GM03348 (cell line): ENCODE measurements at places on chromosomes 7 and 10.

GRCh38 chr10:1539216-1539615, 198.1 kb downstream of the ADARB2 start:
- DNase-seq, result no peak

DNA sequence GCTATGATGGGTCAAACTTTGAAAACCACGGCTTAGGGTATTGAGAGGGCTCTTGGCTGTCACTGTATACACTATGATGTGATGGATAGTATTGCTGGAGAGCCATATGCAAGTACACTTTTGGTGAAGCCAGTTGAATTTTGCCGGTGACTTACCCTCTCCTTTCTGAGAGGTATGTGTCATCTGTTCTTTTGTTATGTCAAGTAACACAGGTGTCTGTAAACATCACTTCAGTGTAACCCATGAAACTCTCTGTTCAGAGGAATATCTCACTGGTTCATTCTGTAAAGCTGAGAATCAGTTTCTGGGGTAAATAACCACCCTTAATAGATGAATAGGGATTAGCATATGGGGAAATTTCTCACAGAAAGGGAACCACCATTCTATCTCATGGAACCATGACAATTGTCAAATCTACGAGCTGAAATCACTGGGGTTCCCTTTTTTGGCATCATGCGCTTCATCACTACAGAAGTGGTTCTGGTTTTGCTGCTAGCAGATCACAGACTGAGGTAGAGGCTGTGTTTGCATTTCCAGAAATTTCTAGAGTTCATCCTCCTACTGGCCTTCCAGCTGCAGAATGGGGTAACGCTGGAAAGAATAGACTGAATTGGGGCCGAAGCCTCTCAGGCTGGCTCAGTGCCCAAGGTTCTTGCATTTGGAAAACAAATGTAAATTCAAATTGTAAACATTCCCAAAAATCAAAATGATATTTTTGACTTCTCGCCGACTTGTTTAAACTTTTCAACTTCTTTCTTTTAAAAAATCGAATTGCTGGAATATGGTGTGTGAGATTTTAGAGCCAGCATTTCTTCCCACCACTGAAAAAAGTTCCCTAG, 83.3 kb upstream of the CREB5 start:
- DNase-seq, result no peak

DNA sequence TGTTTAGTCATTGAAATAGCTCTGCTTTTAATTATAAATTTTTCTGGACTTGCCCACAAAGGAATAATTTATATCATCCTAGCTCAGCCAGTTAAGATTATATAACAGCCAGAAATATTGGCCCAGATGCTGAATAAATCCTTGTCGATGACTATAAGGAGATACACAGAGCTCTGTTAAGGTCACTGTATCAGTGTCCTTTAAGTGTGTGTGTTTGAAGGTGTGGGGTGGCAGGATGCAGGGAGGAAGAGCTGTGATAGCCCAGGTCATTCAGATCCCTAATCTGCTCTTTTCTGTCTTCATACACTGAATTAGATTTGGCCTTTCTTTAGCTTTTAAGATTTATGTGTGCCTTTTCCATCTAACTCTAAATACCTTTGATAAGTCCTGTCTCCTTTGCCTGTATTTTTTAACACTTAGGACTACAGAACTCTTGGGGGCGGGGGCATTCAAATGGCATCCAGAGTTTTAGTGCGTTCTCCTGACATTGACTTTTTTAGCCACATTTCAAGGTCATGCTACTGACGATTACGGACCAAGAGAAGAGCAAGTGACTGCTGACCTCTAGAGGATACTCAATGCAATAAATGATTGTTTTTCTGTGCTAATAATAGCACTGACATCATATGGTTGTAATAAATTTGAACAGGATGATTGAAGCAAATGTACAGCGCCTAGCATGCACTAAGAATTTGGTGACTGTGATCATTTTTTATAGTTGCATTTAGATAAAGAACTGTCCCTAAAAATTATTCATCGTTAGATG, 172.3 kb downstream of the CACNB2 start:
- peak; percentile 78 for DNase-seq

DNA sequence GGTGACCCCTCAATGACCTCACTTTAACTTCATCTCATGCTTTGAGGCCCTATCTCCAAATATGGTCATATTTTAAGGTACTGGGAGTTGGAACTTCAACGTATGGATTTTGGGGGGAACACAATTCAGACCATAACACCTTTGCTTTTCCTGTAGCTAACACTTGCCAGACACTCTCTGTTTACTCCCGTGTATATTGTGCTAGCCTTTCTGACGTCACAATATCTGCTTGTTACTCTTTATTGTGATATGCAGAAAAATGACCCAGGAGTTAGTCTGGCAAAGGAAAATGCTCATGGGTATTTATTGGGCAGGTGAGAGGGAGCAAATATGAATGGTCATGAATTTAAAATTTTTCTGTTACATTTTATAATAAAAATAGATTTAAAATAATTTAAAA, 45.7 kb upstream of the KCND2 start:
- no peak for DNase-seq

DNA sequence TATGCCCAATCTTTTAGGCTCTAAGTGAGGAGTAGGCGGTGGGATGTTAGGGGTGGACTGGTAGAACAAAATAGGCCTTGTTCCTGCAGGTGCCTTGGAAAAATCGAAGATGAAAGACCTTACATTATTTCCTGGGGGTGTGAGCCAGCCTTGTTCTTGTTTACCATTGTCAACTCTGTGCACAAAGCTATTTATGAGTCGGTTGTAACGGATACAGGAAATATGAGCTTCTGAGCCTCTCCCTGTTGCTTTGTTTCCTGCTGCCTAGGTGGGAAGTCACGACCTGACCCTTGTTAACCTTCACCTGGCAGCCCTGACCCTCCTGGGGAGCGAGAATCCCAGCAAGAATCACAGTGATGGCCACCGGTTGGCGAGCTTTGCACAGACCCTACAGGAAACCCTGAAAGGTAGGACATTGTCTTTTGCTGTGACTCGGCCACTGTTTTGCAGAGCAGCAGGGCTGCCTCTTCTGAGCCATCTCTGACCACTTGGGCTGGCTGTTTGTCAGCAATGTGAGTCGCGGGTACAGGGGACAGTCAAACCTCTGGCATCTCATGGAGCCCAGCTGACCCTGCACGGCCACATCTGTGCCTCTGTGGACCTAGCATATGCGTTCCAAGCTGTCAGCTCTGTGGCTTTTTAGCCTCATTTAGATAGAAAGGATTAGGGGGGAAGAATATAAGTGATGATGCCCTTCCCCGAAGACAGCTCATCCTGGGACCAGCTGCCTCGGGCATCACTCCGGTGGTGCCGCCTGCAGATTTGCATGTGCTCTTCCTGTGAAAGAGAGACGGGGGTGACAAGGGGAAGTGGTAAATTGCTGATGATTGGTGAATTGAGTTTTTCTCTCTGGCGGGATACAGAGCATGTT, 102.1 kb upstream of the ANLN start:
- no peak for DNase-seq

GRCh38 chr10:69996611-69997010, 56.0 kb upstream of the MACROH2A2 start:
- no peak for DNase-seq

GRCh38 chr7:17422966-17423365, 124.5 kb downstream of the AHR start:
- peak; percentile 48 for DNase-seq

DNA sequence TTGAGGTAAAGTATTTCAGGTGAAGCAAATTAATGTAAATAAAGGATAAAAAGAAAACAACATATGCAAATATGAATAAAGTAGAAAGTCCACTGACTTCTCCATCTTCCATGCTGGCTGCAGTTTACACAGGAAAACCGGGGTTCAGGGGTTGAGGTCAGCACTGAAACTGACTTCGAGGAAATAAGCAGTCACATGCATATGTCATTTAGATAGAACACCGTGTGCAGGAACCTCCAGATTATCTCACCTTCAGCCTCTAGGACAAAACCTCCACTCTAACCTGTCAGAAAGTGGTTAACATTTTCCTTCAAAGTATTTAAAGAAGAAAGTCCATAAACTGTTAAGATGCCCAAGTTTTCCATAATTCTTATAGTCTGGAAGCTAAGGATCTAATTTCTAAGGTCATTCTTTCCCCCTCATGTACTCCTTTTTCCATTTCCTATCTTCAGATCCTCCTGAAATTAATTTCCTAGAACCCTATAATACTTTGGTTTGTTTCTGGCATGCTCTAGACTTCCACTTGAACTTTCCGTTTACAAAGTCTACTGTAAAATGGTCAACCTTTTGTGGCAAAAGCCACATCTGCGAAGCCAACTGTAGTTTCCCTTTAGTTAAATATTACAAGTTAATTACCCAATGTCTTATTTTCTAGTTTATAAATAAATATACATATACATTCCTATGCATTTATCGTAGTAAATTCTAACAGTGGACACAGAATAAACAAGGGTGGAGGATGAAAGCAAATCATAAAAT, 173.3 kb downstream of the RAPGEF5 start:
- no peak for DNase-seq

DNA sequence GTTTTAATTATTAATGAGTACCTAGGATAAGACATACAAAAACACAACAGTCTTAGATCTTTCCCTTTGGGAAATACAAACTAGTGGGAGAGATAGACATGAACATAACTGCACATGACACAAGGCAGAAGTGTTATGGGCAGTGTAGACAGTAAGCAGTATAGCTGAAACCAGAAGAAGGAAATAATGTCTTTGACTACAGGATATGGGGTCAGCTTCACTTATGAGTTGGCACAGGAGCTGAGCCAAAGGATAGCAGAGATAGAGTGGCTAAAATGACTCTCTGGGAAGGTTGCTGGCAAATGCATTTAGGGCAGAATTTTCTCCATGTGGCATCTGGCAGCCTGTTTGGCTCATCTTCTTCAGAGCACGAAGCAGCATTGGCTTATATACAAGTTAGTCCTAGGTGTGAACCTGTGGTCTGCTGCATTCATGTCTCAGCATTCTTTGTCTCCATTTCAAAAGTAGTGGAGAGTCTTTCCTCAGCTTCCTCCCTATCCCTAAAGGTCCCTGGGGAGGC, 60.3 kb upstream of the FEZF1 start:
- DNase-seq, result no peak

DNA sequence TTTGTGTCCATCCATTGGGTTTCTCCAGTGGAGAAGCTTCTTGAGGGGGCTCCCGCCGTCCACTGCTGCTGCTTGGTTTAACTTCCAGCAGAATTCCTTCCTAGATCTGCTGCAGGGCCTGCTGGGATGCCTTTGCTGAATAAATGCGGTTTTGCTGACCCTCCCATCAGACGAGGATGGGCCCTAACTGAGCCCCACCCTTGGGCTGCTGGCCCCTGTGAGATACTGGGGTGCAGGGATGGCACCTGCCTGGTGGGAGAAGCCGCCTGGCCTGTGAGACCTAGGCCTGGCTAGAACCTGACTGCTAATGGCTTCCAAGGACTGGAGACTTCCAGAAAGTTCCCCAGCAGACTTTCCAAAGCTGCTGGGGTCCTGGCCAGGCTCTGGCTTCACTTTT, 43.8 kb downstream of the ZNF467 start:
- DNase-seq, result no peak

DNA sequence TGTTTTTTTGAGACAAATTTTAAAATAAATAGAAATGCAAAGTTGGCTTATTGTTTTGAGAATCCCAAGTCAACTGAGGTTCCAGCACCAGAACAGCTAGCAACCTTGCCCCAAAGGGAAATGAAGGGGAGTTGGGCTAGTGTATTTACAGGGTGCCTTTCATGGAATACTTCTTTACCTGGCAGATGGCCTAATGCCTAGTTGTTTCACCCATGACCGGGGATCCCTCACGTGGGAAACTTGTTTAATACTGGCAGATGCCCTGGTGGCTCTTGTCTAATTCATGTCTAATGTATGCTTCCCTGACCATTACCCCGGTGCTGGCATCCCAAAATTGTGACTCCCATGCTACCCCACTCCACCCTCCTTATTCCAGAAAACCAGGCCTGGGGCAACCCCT, 861.1 kb upstream of the ZWINT start:
- DNase-seq, result no peak

- no peak for DNase-seq
Measured at GRCh38 chr10:58502956-58503355, 9.7 kb upstream of the BICC1 start.

DNA sequence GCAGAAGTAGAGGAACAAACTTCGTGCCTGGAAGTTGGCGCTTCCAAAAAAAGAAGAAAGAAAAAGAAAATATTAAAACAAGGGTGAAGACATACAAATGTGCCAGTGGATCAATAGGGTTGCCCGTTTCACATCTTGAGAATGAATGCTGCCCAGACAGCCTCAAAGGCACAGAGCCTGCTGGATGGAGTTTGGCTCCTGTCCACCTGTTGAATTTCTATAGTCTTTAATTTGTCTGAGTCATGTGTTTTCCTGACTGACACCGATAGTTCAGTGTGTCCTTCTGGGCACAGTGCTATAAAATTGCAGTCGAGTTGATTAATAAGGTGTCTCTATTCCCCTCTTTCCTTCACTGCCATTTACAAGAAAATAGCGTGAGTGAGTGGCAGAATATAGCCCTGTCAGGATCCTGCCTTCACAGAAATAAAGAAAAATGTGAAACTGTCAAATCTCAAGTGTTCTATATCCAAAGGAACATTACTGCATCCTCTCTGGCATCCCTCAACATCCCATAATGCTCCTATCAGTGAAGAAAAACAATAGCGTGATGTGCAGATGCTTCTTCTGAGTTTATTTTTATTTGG, 471.3 kb upstream of the AUTS2 start:
- DNase-seq, result no peak

GRCh38 chr7:92809760-92810573, 26.4 kb downstream of the CDK6 start:
- DNase-seq, result peak; percentile 64

DNA sequence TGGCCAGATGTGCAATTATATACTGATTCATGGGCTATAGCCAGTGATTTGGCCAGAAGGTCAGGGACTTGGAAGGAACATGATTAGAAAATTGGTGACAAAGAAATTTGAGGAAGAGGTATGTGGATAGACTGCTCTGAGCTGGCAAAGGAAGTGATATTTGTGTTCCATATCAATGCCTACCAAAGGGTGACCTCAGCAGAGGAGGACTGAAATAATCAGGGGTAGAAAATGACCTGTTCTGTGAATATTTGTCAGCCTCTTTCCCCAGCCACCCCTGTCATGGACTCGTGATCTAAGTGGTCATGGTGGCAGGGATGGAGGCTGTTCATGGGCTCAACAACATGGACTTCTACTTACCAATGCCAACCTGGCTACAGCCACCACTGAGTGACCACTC, 47.0 kb downstream of the PTPRE start:
- no peak for DNase-seq

DNA sequence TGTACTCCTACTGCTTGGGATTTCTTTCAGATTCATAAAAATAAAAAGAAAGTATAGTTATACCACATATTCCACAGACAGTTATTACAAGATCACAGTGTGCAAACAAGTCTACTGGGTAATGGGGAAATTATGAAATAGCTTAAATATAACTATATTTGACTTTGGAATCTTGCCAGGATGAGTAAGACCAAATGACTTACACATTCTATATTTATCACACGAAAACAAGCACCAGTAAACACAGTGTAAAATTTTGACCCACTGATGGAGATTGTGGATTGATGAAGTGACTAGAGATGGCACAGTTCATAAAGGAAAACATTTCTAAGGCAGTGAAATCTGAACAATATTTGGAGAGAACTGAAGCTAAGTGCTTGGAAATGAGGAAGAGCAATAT, 339.7 kb downstream of the THSD7A start:
- no peak for DNase-seq
